ENCODE measurements at places on chromosomes 13 and 19. TPM values are rescaled to one million over a fixed set of nuclear protein-coding genes. Genes with fewer than 3 reads are reported as not detected.

DNA sequence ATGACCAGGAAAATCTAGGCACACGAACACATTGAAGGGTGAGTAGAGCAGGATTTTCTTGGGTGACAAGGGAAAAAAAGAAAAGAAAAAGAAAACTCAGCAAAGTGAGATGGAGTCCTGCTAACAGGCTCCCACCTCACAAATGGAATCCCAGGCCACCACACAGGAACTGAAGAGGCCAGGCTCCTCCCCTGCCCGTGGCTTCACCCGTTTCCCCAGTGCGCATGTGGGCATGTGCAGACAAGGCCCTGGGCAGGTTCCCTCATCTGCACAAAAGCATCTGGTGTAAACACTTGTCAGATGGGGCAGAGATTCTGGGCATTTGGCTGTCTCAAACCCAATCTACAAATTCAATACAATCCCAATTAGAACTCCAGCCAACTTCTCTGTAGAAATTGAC is 24.5 kb downstream of the CFAP97D2 start:
- no peak for DNase-seq

Gene ATP4A
- not detected for polyA plus RNA-seq

GRCh38 chr19:18282021-18282787 is 782 bp upstream of the JUND start:
- no peak for DNase-seq

- DNase-seq: no peak
Measured at GRCh38 chr13:27171244-27171826, at the start of gene USP12. TSS of gene USP12 (minus strand) at chr13:27171811. CDS start at chr13:27171639, 172 bp downstream.

- DNase-seq: no peak
Measured at GRCh38 chr19:38267761-38268483, 3.5 kb downstream of the SPINT2 start.

- no peak for DNase-seq
Measured at GRCh38 chr13:109400209-109400608, 386.2 kb downstream of the IRS2 start.

- DNase-seq: no peak
Measured at GRCh38 chr19:30305346-30306060, 66.7 kb upstream of the ZNF536 start.

GRCh38 chr19:18107235-18107634 is 9.7 kb downstream of the MAST3 start:
- DNase-seq: no peak

Gene MOB3A
- 21.8 TPM for polyA plus RNA-seq

GRCh38 chr13:30900436-30900835 is 5.6 kb upstream of the MEDAG start:
- DNase-seq: no peak

Gene ERICH4
- polyA plus RNA-seq: 2.8 TPM

Gene SHISA7
- polyA plus RNA-seq: 0.11 TPM

DNA sequence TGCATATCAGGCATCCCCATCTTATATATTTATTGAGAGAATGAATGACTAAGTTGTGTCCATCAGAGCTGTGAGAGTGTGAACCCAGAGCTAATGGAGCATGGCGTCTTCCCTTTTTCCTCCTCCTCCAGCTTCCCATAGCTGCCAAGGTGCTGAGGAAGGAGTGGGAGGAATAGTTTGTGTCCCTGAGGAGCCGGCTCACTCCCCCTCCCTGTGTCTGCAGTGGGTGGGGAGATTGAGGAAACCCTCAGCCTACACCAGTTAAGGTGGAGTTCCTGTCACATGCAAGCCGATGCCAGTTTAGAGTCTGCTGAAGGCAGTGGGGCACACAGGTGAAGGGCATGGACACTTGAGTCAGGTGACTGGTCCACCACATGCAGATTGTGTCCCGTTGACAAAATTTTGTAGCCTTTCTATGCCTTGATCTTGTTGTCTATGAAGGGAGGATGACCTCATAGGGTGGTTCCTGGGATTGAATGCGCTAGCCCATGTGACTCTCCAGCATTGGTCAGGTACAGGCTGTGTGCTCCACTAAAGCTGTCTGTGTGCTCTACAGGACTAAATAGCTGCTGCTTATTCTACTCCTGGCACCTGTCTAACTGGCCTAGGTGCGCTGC is 47.6 kb upstream of the GPI start:
- DNase-seq: no peak

GRCh38 chr13:100254002-100254401 is 165.1 kb downstream of the PCCA start:
- no peak for DNase-seq

- no peak for DNase-seq
Measured at GRCh38 chr19:30371161-30371836, 885 bp upstream of the ZNF536 start.

GRCh38 chr19:9705836-9706235 is 30.9 kb upstream of the ZNF562 start:
- no peak for DNase-seq

DNA sequence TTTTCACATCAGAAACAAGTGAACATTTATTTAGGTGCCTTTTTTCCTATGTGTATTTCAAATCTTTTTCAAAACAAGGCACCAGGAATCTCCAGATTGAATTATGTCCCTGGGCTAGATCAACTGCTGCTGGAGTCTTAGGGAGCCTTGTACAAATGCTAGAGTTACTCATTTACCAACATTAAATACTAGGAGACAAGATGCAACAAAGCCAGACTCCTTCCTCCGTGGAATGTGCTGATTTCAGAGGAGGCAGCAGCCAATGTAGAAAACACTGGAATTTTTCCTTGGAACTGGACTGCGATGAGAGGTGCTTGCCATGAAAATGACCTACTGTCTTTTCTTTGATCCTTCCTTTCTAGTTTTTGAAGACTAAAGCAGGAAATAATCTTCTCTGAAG is 1514.7 kb upstream of the MIR17HG start:
- DNase-seq: no peak

- no peak for DNase-seq
Measured at GRCh38 chr13:98019186-98019585, 65.7 kb downstream of the IPO5 start.

GRCh38 chr13:78608252-78608687 is 4.9 kb upstream of the POU4F1 start:
- DNase-seq: no peak

- no peak for DNase-seq
Measured at GRCh38 chr13:97359181-97360057, 74.5 kb upstream of the RAP2A start.

DNA sequence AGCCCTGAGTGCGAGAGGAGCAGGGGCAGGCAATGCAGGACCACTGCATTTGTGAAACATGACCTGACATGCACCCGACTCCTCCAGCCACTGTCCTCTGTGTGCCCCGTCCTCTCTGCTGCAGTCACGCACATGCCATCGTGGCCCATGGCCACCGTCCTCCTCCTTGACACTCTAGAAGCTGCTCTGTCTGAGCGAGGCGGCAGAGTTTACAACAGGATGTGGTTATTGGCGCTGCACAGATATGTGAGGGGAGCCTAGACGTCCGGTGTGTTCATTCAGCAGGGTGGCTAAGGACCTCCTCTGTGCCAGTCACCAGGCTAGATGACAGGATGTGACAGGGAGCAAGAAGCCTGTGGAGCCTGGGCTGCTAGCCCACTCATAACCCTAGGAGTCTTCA is 277.8 kb downstream of the FOXO1 start:
- DNase-seq: no peak

DNA sequence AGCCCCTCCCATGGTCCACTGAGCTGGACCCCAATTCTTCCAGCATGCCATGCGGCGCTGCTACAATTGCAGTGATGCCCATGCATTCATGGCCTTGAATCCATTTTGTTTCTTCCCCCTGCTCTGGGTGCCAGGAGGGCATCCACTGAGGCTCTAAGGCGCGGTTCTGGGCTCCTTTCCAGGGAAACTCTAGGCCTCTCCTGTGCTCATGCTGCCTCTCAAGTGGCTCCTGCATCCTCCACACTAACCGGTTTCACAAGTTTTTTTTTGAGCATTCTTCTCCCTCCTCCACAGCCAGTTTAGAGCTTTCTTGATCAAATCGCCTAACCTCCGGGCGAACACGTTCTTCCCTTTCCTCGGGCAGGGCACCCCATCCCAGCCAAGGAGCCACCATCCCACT is 69.1 kb upstream of the FLT1 start:
- no peak for DNase-seq

DNA sequence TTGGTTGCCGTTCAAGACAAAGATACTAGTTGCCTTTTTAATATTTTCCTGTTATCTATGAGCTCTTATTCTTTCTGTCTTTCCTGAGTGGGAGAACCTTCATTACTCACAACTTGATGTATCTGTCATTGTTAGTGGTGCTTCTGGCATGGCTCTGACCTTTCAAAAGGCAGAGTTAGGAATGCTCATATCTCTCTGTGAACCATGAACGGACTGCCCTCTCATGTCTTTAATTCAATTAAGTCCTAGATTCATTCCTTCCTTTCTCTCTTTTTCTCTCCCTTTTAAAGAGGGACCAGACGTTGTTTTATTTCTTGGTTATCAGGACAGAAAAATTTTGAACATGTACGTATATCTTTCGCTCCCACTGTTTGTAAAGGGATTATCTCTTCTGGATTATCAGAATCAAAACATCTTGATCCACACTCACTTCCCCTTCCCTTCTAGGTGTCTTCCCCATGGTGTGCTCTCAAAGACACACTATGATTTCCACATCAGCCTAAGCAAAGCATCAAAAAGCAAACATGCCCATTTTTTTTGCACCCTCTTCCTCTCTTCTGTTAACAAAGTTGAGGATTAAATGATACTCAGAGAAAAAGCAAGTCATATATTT is 90.3 kb downstream of the LRCH1 start:
- DNase-seq: no peak

Gene CERS4
- 41.4 TPM for polyA plus RNA-seq

Gene KLK2
- 0.22 TPM for polyA plus RNA-seq

Gene ZNF175
- polyA plus RNA-seq: 19.7 TPM

GRCh38 chr19:27815985-27816384 is 1397.0 kb downstream of the UQCRFS1 start:
- DNase-seq: no peak

DNA sequence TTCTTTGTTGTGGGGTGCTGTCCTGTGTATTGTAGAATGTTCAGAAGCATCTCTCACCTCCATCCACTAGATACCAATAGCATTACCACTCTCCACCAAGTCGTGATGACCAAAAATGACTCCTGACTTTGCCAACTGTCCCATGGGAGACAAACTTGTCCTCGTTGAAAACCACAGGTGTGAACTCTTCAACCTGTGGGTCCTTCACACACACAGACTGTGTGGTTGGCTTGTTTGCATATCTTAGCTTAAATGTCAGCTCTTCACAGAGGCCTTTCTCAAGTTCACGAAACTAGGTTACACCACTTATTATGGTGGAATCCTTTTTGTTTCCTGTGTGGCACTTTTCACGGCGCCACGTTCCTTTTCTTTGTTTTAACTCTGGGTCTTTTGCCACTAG is 6.8 kb downstream of the GPC5 start:
- DNase-seq: no peak

DNA sequence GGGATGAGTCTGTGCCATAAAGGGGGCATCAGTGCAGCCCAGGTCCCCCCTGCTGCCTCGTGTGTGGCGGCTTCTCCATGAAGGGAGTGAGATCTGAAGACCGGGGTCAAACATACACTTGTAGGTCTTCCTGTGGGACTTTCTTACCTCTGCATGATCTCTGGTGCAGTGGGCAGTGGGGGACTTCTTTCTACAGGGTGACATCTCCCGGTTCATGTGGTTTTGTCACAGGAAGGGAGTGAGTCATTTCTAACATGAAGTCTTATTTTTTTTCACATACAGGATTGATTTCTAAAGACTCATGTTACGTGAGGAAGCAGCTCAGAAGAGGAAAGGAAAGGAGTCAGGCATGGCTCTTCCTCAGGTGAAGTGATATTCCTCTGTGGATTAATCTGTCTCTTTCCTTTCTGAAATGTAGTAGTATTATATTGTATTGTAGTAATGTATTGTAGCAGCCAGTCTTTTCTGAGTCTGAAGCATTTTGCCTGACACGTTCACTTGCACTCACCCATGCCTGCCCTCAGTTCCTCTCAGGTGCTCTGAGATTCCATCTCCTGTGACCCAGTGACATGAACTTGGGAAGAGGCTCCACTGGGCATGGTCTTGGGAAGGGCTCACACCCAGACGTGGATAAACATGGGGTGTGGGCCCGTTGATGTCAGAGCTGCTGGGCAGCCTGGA is 15.7 kb downstream of the ZNF808 start:
- DNase-seq: no peak

Gene ATXN8OS
- polyA plus RNA-seq: 0.37 TPM

- no peak for DNase-seq
Measured at GRCh38 chr13:113565526-113566226, 18.9 kb upstream of the TFDP1 start.
